ENCODE measurements at places on chromosomes 2 and 18.
A peak's percentile ranks its signal among the peaks of the same experiment; 100 is the strongest.

DNA sequence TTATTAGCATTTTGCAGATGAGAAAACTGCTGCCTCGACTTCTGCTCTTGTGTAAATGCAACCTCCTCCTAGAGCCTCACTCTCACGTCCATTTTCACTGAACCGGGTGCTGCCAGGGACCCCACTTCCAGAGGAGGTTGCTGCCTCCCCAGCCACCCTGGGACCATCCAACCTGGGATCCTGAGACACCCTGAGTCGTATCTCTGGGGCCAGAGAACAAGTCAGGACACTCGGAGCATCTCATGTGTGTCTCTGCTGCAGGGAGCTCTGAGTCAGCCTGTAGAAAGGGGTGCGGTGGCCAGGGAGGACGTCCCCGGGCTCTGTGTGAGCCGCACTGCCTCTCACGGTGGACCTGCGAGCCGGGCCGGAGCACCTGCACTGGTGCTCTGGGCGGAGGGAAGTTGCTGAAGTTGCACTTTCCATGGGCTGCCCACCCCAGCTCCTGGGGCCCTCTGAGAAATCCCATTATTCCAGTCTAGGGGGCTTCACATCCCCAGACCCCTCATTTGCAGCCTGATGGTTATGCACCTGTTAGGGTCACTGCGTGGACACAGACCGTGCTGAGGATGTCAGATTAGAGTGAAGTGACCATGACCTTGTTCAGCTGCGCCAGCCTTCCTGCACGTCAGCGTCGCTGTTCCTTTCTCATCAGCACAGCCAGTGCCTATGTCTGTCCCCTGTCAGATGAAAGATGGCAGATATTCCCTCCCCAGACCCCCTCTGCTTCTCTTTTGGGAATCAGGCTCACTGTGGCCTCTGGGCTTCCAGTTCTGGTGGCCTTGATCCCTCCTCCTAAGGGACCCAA is 230.4 kb downstream of the KLHL29 start:
- no peak for DNase-seq

DNA sequence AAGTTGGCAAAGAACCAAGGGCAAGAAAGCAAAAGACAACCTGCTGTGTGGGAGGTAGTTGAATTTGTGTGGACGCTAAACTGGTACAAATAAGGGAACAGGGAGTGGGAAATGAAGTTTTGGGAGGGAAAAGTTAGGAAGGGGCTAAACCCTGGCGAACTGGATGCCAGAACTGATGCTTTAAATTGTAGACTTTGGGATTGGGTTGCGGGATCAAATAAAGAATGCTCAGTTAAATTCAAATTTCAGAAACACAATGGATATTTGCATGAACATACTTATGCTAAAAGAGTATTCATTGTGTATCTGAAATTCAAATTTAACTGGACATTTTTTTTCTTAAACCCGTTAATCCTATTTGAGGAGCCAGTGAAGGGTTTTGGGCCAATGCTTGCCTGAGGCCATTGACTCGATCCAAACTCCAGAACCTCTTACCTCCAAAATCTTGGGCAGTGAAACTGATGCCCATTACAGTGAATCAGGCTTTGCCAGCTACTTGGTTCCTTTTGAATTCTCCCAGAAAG is 44.2 kb upstream of the YWHAQ start:
- no peak for DNase-seq

DNA sequence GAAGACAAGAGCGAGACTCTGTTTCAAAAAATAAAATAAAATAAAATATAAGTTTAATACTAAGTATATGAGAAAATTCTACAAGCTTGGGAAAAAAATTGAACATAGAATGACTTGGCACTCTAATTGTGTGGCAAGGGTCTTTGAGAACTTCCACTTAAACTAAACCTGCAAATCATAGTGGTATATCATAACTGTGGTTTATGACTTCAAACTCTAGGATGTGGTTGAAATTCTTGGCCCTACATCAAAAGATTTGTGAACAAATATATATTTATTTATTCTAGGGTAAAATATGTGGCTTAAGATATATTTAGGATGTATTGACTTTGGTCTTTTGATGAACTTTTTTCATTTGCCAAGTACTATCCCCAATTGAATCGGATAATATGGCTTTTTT is 3.1 kb upstream of the FAM171B start:
- no peak for DNase-seq

DNA sequence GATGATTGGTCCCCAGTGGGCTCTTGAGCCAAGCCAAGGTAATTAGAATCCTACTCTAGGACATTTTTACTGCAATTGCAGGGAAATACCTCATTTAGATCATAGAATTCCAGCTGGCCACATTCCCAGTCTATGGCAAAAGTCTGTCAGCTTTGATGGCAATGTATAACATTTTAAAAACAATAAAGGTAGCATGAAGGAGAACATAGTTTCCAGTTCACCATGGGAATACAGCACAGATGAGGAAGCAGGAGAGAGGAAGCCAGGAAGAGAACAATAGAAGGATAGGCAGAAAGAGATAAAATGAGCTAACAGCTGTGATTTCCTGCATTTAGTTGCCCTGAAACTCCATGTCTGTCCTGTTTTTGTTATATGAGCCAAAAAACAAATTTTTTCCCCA is 897.3 kb upstream of the DDX18 start:
- DNase-seq, result peak; percentile 42

DNA sequence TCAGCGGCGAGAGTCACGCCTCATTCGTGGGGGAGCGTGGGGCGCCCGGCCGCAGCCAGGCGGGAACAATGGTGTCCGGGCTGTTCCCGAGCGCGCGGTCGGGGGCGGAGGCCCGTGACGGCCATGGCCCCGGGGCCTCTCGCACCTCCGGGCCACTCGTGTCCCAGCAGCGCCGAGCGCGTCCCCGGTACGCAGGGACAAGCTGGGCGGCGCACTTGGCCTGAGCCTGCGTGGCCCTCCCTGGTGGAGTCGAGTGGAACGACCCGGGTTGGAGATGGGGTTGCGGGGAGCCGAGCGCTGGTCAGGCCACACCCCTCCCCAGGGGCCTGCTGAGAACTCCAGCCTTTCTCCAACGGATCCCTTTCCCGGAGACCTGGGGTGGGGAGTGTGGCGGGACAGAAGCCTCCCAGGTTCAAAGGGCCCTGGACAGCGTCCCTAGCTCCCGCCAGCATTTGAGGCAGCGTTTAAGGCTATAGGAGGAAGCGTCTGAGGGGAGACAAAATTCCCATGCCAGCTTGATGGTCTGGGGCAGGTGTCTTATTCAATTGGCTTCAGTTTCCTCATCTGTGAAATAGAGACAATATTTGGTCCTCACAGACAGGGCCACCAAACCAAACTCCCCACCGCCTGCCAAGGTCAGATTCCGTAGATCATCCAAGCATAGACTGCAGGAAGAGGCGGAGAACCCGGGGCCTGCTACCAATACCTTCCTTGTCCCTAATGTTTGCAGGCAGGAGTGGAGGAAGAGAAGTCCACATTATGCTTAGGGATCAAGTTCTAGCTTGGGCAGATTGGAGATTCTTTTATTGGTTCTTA is 553 bp downstream of the CNDP2 start:
- no peak for DNase-seq

- DNase-seq, result no peak
Measured at GRCh38 chr2:200369886-200370285, 63.4 kb downstream of the SPATS2L start.

GRCh38 chr2:179263015-179263414 is 1.6 kb downstream of the SESTD1 start:
- no peak for DNase-seq

GRCh38 chr2:188404341-188405004 is 112.8 kb downstream of the GULP1 start:
- no peak for DNase-seq

DNA sequence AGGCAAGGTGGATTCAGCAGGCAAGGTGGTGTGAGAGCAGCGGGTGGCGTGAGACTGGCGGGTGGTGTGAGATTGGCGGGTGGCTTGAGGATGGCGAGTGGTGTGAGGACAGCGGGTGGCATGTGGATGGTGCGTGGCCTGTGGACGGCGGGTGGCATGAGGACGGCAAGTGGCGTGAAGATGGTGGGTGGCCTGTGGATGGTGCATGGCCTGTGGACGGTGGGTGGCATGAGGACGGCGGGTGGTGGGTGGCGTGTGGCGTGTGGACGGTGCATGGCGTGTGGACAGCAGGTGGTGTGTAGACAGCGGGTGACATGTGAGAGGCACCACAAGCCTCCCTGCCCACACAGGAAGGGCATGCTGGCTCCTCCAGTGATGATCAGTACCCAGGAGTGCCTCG is 186.9 kb upstream of the SALL3 start:
- no peak for DNase-seq

DNA sequence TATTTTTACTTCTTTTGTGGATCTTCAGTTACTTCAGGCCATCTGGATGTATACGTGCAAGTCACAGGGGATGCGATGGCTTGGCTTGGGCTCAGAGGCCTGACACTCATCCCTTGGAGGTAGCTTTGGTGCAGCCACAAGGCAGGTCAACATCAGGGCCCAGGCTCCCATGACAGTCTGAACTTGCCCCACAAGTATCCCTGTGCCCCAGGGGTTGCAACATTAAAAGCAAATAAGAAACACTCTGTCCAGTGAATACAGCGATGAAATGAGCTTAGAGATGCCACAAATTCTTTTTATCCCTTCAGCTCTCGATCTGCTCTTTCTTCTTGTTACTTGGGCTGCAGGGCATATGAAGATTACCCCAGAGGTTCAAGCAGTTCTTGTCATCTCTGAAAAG is 13.0 kb upstream of the CXCR1 start:
- no peak for DNase-seq

DNA sequence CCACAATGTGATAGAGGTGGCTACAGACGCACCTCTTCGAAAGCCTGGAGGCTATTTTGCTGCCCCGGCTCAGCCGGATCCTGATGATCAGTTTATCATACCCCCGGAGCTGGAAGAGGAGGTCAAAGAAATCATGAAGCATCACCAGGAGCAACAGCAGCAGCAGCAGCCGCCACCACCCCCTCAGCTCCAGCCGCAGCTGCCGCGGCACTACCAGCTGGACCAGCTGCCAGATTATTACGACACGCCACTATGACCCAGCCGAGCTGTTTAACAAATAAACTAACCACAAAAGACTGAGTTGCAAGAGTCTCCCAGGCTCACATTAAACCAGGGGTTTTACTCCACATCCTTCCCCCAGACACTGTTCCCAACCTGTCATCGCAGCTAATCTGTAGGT is 263.8 kb downstream of the PHLPP1 start:
- DNase-seq, result peak; percentile 44

DNA sequence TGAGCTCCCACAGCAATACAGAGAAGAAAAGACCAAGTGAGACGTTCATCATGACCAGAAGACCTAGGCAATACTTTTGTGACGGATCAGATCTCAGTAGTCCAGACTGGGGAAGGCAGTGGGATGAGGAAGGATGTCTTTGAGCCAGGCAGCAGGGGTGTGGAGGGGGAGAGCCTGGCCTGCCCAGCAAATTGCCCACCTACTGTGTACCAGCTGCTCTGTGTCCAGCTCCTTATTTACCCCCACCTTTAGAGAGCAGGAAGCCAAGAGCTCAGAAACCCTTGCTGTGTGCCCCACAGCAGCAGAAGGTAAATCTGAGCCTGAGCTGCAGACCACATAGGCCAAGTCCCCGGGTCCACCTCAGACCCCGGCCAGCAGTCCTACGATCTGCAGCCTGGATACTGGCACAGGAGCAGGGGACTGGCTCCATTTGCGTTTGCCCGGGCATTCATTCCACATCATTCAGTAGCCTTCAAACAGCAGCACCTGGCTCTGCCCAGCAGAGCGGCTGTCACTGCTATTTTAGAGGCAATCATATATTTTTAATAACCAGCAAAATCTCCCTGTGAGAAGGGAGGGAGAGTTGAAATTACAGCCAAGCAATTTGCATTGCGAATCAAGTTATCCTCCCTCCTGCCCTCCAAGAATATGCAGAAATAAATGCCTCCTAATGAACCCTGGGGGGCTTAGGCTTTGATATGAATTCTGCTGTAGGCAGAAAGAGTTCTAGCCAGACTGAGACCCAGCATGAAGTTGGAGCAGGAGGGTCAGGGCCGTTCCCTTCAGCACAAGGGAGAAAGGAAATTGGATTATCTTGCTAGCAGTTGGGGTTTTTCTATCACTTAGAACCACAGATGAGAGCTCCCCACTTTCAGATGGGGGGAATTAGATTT is 110.0 kb upstream of the FZD7 start:
- DNase-seq, result no peak

- no peak for DNase-seq
Measured at GRCh38 chr2:39968037-39968436, 189.0 kb upstream of the THUMPD2 start.

GRCh38 chr2:53403792-53404413 is 363.7 kb upstream of the CHAC2 start:
- no peak for DNase-seq

DNA sequence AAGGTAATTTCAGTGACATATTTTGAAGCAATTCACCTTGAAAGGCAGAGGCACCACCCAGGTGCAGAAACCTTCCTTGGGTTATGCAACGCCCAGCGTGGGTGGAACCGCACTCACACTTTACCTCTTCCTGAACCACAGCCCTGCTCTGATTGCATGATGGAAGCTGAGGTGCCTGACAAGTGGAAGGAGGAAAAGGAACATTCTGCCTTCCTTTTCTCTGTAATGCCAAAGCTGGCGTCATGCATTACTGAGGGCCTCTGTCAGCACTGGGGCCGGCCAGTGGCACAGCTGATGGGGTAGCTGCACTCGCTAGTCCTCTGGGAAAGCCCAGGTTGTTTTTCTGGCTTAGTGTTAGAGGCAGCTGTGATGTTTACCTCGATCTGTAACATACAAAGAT is 266.5 kb downstream of the NEDD4L start:
- no peak for DNase-seq

DNA sequence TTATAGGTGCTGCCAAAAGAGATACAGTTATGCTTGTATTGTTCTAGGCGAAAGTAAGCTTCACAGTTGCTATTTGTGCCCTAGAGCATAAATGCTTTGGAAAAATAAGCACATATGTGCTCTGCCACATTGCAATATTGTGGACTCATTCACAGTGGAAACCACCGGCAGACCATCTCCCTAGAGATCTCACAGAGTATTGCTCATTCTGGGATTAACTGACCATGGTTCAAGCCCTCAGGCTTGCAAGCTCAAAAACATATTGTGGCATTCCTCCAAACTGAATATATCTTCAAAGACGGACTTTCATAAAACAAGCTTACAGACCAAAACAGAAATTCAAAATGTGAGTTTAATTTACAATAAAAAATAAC is 158.2 kb upstream of the CCDC150 start:
- DNase-seq, result no peak

- DNase-seq, result no peak
Measured at GRCh38 chr2:192070099-192070498, 124.6 kb downstream of the TMEFF2 start.

GRCh38 chr2:133138693-133139092 is 429.6 kb downstream of the NCKAP5 start:
- no peak for DNase-seq

Data from NCI-H1694 (cell line).